ENCODE measurements at places on chromosomes 4 and X. TPM values are rescaled to one million over a fixed set of nuclear protein-coding genes. Genes with fewer than 3 reads are reported as not detected.

The SSX1 gene
- not detected for total RNA-seq

The HEPH gene
- total RNA-seq: 6.5 TPM

The ADGRL3 gene
- total RNA-seq: under 0.01 TPM

The NXT2 gene
- 9.0 TPM for total RNA-seq

The MAPK10 gene
- total RNA-seq: 5.6 TPM

The GAGE12F gene
- not detected for total RNA-seq

The SSX4B gene
- not detected for total RNA-seq

The ACE2 gene
- not detected for total RNA-seq

The ITM2A gene
- 10.2 TPM for total RNA-seq

The HMX1 gene
- total RNA-seq: not detected

The TLR1 gene
- 2.4 TPM for total RNA-seq

The CT55 gene
- total RNA-seq: not detected

The TMSB15C gene
- total RNA-seq: 1.5 TPM
